Stimulated activated CD4-positive, alpha-beta T cell treated with anti-CD3 and anti-CD28 coated beads, Interleukin-4, amount 100 ng/mL, for 48 hours (primary cell): ENCODE measurements at places on chromosomes 5 and 9.

DNA sequence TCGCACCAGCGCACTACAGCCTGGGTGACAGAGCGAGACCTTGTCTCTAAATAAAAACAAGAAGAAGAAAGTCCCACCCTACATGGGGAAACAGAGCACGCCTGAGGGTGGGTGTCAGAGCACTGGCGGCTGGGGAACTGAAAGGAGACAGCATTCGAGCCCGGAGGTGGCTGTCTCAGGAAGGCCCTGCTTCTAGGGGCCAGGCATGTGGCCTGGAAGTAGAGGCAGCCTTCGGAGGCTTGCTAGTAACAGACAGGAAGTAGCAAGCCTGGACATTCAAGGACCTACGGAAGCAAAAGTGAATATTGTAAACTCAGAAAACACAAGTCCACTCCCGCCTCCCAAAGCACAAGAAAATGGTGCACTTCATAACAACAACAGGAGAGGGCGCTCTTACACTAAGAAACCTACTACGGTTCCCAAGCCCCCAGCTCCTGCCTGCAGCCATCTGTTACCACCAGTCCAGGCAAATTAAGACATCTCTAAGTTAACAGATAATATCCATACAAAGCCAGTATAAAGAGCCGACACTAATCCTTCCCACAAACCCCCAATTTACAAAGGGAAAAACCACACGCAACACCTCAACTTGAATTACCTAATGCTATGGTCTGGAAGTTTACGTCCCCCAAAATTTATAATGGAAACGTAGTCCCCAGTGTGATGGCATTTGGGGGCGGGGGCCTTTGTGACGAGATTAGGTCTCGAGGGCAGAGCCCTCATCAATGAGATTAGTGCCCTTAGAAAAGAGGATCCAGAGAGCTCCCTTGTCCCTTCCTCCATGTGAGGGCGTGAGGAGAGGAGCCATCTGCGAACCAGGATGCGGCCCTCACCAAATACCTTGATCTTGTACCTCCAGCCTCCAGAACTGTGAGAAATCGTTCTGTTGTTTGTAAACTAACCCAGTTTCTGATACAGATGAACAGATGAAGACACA is 7.7 kb downstream of the RASGEF1C start:
- DNase-seq, result no peak

- DNase-seq, result no peak
Observed at GRCh38 chr9:20307621-20308020, 314.7 kb downstream of the MLLT3 start.

DNA sequence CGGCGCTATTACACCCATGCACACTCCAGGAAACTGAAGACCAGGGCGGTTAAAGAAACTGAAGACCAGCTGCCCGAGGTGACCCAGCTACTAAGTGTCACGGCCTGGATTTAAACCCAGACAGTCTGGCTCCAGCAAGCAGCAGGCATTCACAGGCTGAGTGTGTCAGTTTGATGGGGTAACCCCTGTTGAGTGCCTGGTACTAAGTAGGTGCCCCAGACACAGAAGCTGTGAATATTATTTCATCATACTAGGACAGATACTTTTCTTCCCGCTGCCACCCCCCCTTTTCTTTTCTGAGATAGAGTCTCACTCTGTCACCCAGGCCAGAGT is 7.3 kb downstream of the ENG start:
- no peak for DNase-seq

- no peak for DNase-seq
Observed at GRCh38 chr5:10734037-10734709, 26.9 kb downstream of the DAP start.

- DNase-seq, result no peak
Observed at GRCh38 chr5:1133510-1134201, 21.8 kb upstream of the SLC12A7 start.

- DNase-seq, result no peak
Observed at GRCh38 chr5:33557605-33558004, 116.8 kb downstream of the TARS1 start.

GRCh38 chr5:60992871-60993270 is 47.9 kb downstream of the NDUFAF2 start:
- no peak for DNase-seq

DNA sequence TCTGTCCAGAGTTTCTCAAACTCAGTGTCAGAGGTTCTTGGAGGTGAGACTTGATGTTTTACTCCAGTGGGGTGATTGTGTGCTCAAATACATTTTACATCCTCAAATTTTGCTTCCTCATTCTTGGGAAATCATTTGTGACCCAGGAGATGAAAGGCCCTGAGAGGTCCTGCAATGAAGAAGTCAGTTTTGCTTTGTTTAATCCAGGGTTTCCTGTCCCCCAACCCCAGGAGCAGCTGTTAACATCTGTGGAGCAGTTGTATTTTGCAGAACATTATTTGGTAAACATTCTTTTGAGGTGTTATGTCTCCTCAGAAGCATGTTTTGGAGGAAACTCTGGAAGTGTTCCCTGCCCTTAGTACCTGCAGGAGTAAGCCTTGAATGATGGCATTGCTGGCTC is 59.8 kb downstream of the DAB2IP start:
- no peak for DNase-seq

- DNase-seq, result no peak
Observed at GRCh38 chr9:137176302-137177182, 4.7 kb upstream of the TMEM210 start.

DNA sequence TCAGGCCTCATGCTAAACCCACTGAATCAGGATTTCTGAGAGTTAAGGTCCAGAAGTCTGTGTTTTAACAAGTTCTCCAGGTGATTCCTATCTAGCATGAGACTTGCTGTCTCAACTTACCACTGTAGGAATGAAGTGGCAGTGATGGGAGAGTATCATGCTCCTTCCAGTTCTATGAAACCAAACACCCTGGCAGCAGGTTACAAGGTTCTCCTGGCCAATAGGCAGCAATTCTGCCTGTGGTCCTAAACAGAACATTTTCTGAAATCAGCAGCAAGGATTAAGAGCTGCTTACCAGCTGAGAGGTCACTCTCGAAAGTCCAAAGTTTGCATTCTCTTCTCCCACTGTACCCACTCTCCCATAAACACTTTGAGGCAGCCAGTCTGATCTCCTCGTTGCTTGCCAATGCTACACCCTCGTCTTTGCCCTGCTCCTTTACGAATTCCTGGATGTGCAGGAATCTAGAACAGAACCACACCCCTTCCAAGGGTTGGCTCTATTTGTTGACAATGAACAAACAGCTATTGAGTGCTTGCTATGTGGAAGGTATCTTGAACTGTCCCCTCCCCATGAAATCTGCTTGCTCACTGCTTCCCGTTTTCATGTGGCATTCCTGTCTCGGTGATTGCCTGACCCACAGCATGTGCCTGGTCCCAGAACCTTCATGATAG is 100.5 kb downstream of the TMEM174 start:
- no peak for DNase-seq

DNA sequence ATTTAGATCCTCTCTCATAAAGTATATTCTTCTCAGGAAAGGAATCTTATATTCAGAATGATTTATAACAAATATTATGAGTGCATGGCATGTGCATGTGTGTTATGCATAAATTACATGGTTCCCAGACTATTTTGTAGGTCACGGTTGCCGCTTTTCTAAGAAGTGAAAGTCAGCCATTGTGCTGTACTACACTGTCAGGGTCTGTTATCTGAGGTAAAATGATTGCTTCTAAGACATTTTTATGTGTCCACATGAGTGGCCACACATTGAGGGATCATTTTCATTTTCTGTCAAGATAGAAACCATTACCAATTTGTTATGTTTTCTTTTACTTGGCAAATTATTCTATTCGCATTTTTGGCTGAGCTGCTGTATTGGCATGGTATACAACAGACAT is 210.8 kb downstream of the CWC27 start:
- DNase-seq, result no peak

GRCh38 chr9:132301521-132301920 is 53.3 kb downstream of the SETX start:
- no peak for DNase-seq

- DNase-seq, result no peak
Observed at GRCh38 chr9:79709743-79710674, 138.2 kb downstream of the TLE4 start.

DNA sequence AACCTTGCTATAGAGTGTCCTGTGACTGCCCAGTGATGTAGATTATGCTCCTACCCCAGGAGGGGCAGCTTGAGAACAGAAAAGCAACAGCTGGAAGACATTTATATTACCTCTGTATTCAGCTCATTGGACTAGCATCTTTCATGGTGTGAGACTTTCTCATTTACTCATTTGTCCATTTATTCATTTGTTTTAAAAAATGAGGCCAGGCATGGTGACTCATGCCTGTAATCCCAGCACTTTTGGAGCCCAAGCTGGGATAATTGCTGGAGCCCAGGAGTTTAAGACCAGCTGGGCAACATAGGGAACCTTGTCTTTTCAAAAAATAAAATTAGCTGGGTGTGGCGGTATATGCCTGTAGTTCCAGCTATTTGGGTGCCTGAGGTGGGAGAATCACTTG is 130.0 kb upstream of the LHFPL2 start:
- no peak for DNase-seq

DNA sequence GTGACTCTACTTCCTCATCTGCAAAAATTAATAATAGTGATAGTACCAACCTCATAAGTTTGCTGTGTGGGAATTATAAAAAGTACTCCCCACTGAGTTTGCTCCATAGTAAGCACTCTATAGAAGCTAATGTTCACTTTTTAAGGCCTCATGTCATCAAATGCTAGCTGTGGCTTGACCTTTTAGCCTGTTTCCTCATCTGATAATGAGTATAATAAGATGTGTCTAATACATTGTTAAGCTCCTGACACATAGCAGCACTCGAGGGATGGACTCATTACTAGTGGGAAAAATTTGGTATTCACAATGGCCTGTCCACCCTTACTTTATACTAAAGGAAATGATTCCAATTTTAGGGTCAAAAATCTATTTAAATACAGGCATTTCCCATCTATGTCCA is 26.1 kb upstream of the CAST start:
- DNase-seq, result no peak

DNA sequence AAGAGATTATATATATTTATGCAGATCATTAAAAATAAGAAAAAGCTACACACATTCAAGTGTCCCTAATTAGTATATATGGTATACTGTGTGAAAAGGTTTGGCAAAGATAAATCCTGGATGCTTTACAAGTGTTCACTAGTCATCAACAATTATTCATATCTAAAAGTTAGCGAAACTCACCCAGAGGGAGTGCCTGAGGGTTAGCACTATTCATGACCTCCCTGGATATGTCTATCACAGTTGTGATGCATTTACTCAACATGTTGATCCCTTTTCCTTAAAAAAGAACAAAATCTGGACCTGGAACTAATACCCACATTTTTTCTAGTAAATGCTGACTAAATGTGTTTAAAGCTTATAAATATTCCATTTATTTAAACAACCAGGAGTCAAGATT is 273.0 kb upstream of the SMC2 start:
- no peak for DNase-seq

DNA sequence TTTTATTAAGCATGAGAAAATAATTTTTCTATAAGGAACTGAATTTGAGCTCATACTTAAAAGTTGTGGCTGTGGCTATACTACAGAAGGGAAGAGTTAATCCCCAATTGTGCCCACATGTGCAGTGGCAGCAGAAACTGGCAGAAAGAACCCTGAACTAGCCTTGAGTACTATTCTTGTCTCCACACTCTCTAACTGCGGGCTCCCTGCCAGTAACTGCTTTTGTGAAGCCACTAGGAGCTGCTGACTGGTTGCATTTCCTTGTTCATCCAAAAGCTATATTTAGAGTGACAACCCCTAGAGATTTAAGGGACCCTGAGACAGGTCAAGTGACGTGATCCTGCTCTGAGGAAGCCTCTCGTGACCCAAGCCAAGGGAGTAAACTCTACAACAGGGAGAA is 238.6 kb downstream of the ELAVL2 start:
- no peak for DNase-seq

DNA sequence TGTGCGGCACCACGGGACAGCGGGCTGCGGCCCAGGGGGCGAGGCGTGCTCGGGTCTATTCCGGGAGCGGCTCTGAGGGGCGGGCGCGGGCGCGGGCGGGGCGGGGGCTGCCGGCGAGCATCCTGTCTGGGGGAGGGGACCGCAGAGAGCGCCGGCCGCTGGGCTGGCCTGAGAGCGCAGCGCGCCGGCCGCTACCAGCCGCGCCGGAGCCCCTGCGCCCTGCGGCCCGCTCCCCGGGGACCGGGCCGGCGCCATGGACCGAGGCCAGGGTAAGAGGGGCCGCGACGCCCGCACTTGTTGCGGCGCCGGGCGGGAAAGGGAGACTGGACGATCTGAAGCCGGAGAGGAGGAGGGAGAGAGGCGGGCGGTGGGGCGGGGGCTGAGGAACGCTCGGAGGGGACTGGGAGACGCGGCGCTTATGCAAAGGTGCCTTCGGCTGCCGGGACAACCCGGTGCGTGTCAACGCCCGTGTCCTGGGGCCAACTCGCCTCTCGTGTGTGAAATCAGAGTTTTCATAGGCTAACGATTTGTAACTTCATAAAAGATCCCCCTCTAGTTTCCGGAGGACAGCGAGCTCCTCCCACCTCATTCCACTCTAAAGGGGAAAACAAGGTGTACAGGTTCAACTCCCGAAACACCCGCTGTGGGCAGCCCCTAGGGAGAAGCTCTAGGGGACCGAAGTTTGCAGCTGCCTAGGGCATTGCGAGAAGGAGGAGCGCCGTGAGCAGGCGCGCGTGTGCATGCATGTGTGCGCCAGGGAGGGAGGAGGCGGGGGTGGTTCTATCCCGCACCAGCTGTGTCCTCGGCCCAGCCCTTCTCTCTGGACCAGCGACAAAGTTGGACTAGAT is at the start of gene AFAP1L1:
TSS of gene AFAP1L1 (plus strand) at position 144 of the 848 bp plus-strand sequence. CDS start at position 254, 110 bp downstream.
- DNase-seq, result no peak

DNA sequence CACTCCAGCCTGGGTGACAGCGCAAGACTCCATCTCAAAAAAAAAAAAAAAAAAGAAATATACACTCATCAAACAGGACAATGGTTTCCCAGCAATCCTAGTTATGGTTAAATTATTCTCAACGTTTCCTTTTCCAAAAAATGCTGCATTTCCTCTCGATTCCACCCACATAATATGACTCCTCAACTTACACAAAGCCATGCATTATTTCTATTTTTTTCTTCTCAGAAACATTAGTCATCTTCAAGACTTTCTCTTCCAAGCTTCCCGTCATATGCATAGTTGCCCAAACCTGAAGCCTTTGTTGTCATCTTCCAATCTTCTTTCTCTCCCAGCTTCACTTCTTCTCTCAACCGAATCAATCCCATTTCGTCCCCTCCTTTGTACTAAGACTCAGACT is 61.4 kb upstream of the RANBP6 start:
- DNase-seq, result no peak

DNA sequence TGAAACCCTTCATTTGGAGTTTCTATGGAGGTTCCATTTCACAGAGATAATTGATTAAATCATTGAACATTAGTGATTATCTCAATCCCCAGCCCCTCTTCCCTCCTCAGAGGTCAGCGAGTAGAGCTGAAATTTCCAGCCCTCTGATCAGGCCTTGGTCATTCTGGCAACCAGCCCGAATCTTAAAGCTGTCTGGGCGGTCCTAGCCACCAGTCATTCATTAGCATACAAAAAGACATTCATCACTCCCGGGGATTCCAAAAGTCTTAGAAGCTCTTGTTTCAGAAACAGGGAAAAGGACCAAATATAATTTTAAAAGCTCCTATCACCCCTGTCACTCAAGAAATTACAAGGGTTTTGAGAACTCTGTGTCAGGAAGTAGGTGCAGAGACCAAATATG is 41.3 kb downstream of the ZNF474 start:
- no peak for DNase-seq
